ENCODE measurements at places on chromosomes 3 and 15.

- DNase-seq, result no peak
Observed at GRCh38 chr15:101090428-101090790, 161.4 kb downstream of the CHSY1 start.

DNA sequence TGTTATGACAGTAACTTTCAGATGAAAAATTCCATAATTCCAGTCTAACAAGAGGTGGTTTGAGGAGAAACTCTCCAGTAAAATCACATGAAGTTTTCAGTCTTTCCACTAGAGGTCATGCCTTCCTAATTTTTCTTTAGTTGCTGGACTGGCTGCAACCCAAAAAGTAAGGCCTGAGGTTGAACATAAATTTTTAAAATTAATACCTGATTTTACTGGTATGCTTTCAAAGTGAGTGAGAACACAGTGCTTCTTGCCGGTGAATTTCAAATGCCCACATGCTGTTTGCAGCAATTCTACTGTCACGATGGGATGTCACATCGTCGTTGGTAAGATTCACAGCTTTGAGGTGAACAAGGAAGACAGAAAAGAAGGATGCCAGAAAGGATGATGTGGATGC lies 89.0 kb upstream of the FGF12 start:
- no peak for DNase-seq

DNA sequence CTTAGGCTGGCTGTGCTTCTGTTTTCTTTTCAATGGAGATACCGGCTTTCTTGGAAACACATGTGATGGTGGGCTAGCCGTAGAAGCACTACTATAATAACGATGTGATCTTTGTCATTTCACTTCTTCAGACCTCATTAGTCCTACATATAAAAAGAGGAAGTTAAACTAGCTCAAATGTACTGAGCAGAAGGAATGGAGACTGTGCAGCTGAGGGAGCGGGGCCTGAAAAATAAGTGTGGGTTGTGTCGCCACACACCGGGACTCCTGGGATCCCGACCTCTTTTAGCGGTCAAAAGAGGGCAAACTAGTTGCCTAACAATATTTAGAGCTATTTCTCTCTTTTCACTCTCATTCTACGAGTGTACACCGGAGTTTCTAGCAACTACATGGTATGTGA lies 1.0 kb upstream of the RNF7 start:
- no peak for DNase-seq

DNA sequence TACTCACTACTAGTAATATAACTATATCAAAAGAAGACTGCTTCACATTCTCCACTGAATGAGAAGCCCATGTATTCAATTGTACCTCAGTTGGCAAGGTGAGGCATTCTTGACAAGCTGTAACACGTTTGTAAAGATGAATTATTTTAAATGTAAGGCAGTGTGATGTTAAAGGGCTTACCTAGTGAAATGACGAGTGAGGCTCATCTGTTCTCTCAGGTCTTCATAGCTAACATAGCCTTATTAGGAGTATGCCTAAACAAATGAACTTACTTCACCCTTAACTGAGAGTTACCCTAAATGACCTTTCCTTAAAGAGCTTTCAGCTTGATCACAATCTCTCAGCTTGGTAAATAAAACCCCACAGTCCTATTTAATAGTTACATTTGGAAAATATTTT lies 127.3 kb downstream of the FEZF2 start:
- no peak for DNase-seq

- no peak for DNase-seq
Observed at GRCh38 chr3:43434431-43434830, 148.1 kb downstream of the SNRK start.

DNA sequence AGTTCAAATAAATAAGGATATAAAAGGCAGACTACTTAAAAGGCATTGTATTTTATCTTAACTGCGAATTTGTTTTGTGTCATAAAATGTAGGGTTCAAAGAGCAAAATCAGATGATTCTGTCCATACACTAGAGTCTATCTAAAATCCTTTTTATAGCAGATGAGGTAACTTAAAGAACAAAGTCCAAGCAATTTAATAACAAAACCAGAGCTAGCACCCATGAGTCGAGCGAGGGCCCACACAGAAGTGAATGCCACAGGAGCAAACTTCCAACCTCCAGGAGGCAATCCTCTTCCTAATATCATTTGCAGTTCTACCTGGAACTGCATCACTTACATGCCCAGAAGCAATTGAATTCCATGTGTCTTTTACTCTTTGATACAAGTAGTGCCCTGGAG lies 35.4 kb upstream of the KBTBD8 start:
- DNase-seq, result no peak

DNA sequence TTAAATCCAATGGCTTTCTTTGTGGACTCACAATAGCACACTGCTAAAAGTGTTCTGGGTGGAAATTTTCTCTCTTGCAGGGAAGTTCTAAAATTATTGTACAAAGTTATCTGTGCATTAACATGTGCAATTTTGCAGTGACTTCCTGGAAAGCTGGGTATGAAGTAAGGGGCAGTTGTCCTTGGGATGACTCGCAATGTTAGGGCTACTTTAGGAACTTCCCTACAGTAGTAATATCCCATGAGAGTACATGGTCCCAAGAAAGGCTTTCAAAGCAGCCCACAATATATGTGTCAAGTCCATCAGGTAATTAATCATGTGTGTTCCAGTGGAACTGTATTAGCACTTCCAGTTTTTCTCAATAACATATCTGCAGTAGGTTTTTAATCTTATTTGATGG lies 201.0 kb upstream of the UBE2E2 start:
- DNase-seq, result no peak

DNA sequence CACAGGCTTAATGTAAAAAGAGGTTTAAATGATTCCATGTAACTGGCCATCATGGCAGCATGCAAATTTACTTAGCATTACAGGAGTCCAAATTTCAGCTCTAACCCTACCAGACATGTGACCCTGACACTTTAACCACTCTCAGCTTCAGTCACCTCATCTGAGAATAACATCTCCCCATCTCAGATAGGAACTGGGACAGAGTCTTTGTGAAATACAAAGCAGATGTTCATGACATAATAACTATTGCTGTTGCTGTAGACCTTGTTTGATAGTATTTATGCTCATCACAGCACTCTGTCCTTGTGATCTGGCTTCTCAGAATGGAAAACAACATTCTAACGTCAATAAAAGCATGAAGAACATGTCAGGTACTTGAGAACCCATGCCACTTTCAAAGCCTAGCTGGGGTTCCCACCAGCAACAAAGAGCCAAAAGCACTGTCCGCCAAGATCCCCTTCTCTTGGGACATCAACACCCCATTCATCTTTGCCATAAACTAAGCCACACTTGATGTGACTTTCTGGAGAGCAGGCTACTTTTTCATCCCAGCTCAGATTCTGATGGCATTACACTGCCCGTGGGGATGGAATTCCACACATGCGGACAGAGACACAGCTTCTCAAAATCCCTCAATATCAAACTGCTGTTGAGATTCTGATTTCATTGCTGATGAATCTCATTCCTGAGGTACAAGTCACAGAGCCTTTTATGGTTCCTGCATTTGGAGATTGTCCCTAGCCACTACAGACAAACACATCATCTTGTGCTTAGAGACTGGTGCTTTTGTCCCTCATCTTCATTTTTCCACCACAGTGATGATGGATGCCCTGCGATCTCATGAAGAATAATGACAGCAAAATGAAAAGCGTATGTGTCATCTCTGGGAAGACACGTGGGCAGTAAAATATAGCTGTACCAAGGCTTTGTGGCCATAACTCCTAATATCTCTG lies 202.7 kb downstream of the TNIK start:
- DNase-seq, result no peak

- no peak for DNase-seq
Observed at GRCh38 chr3:43317461-43318316, 31.3 kb downstream of the SNRK start.

DNA sequence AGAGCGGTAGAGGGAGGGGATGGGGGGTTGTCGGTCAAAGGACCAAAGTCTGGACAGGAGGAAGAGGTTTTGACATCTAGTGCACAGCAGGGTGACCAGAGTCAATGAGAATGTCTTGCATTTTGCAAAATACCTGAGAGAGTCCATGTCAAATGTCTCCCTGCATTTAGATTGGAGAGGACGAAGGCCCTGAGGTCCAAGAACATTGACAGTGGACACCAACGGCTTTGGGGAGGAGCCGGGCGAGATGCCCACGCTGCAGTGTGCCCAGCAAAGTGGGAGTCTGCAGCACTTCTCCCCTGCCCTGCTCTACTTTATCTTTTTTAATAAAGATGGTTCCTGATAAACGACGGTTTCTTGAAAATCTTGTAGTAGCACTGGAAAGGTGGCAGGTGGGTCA lies 67.4 kb upstream of the TAMM41 start:
- no peak for DNase-seq

DNA sequence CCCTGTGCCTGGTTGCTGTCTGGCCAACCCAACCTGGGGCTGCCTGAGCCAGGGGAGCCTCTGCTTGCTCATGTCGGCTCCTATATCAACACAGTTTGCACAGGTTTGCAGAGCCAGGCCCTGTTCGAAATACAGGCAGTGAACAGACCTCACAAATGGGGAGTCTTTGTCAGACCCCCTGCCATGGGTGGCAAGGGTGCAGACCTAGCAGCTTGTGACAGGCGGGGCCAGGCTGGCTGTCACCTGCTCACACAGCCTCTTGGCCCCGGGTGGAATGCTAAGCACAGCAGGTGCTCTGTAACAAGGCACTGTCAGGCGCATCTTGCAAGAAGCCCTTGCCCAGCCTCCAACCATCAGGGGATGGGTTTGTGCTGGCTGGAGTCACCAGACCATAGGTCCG lies 47.3 kb downstream of the BDH1 start:
- no peak for DNase-seq

- DNase-seq, result no peak
Observed at GRCh38 chr15:74857671-74858368, 14.9 kb upstream of the ULK3 start.

DNA sequence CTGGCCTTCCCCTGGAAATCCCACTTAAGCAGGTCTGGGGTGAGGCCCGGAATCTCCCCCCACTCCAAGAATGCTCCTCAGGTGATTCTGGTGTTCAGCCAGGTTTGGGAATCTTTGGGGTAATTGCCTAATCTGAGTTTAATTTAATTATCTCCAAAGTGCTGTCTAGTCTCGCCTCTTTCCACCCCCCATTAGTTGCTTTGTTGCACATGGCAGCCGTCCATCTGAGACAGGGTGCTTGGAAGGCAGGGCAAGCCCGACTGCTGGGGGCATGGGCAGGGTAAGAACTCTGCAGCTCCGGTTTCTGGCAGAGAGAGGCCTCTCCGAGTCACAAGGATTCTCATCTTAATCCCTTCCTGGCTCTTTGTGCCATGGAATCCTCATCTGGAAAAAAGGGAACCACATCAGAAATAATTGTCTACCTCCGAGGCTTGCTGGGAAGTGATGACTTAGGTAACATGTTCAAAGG lies 15.0 kb downstream of the IL17RD start:
- DNase-seq, result no peak

- DNase-seq, result no peak
Observed at GRCh38 chr3:58471025-58471887, 20.6 kb upstream of the KCTD6 start.

DNA sequence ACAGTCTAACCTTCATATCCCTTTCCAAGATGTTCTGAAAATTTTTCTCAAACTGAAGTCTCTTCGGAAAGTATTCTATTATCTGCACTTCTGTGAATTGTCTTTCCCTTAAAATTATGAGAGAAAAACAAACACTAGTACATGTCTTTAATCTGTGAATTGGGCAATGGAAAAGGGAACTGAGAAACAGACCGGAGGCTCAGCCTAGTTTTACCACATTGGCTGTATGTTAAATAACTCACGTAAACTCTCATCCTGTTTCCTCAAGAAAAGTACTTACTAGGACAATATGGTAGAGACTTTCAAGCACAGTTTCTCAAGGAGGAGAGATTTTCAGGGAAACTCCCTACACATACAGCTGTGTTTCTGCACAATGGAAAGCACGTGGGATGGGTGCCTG lies 982.2 kb upstream of the SEMA6D start:
- no peak for DNase-seq

DNA sequence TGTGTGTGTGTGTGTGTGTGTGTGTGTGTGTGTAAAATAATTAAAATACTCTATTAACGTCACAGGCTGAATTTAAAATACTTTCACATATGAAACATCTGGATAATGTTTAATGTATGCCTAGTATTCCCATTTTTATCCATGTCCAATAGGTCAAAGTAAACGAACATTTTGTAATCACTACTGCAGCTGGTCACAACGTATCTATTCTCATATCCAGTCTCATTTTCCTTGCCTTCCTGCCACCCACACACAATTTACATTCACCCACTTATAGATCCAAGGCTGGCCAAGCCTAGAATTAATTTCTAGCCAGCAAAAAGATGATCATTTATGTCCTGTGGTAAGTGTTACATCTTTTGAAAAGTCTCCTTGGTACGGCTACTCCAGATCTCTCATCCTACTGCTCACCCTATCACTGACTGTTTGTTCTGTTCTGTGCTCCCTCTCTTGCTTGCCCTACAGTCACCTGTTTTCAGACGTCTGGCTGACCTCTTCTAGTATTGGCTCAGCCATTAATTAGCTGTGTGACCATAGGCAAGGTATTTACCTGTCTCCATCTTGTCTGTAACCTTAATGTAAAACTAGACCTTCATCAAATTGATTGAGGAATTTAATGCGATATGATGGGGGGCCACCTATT lies 17.6 kb downstream of the SERPINI2 start:
- DNase-seq, result no peak

DNA sequence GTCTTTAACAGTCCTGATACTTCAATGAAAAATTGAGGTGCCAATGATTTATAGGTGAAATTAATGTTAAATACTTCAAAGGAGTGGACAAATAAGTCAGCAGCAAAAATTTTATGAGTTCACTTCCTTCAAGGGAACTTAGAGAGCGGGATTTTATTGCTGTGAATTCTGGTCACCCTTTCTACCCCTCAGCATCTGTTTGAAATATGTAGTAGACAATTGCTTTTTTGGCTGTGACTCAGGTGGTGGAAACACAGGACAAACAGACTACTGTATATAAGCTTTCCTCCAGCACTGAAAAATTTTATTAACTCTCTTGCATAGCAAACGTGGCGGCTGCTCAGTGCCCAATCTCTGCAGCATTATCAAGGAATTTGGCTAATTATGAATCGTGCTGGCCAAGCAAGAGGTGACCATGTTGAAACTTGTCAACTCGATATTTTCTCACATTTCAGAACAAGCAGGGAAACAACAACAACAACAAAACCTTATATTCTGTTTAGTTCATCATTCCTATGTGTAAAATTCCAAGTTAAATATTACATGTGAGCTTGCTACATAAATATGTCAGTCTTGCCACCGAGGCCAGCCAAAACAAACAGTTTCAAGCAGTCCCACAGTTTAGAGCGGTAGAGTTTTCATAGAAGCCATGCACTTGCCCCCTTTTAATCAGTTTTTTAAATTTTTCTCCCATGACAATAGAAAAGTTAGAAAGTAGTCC lies 420.2 kb downstream of the FOXP1 start:
- DNase-seq, result no peak

- no peak for DNase-seq
Observed at GRCh38 chr15:85430406-85431204, 50.2 kb downstream of the AKAP13 start.

GRCh38 chr15:64665179-64665578 lies 110.2 kb downstream of the RBPMS2 start:
- DNase-seq, result no peak

Measured in T follicular helper cell (primary cell).